WTC11 (cell line): ENCODE measurements at places on chromosomes 16 and 17. TPM values are rescaled to one million over a fixed set of nuclear protein-coding genes. Genes with fewer than 3 reads are reported as not detected.

- no peak for DNase-seq
These were observed 49.0 kb upstream of the ENPP7 start for GRCh38 chr17:79681628-79682261.

- DNase-seq: no peak
These were observed 162.6 kb downstream of the FTO start for GRCh38 chr16:53866520-53866919.

DNA sequence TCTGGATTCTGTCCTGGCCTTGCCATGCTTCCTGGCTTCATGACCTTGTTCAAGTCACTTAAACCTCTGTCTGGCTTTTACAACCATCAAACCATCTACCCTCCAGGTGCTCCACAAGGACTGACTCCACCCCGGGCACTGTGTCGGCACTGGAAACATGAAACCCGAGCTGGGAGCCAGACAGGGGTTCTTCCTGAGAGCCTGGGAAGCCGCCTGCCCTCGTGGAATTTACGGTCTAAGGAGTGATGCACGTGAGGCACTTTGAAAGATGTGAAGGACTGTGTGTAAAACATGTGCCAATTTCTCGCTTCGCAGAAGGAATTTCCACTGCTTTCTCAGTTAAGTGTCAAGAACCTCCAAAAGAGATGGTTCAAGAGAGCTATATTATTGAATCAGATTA is 11.6 kb downstream of the CDK5R1 start:
- DNase-seq: peak; percentile 56

ZNF385C gene
- total RNA-seq: 3.1 to 4.5 TPM (median 3.7 TPM) in 3 replicates

STAC2 gene
- 3.9 to 4.2 TPM (median 4.0 TPM) in 3 replicates for total RNA-seq

GRCh38 chr16:80164966-80165550 is 375.7 kb upstream of the DYNLRB2 start:
- DNase-seq: no peak

- no peak for DNase-seq
These were observed 119.2 kb downstream of the AXIN2 start for GRCh38 chr17:65442250-65442649.
